Muscle of leg (tissue), 16 donors: ENCODE measurements at places on chromosomes 1 and 21. TPM values are rescaled to one million over a fixed set of nuclear protein-coding genes. Genes with fewer than 3 reads are reported as not detected.
A peak's percentile ranks its signal among the peaks of the same experiment; 100 is the strongest.

GRCh38 chr1:204941421-204942338 is 71.0 kb downstream of the NFASC start:
- no peak overlapping the region for H3K4me3 ChIP-seq
- no peaks in the 10 kb centered on the region for H3K36me3 ChIP-seq
- no peak overlapping the region for H3K27ac ChIP-seq
- peaks cover 11% of the 10 kb centered on the region for H3K27me3 ChIP-seq
- H3K4me1 ChIP-seq: no peaks in the 10 kb centered on the region

- H3K27ac ChIP-seq: no peak overlapping the region
- peaks cover 2% of the 10 kb centered on the region for H3K27me3 ChIP-seq
- peaks cover 5% of the 10 kb centered on the region for H3K4me1 ChIP-seq
- no peak for DNase-seq
These were observed 5.2 kb upstream of the TARBP1 start for GRCh38 chr1:234484218-234484617.

GRCh38 chr1:27588256-27589232 is 15.4 kb downstream of the AHDC1 start:
- H3K27ac ChIP-seq: peak overlapping the region; percentile 66
- no peak for DNase-seq
- peaks cover 71% of the 10 kb centered on the region for H3K4me1 ChIP-seq
- H3K27me3 ChIP-seq: no peaks in the 10 kb centered on the region
- H3K4me3 ChIP-seq: no peak overlapping the region
- peaks cover 67% of the 10 kb centered on the region for H3K36me3 ChIP-seq

The UBL4B gene
- polyA plus RNA-seq: not detected

DNA sequence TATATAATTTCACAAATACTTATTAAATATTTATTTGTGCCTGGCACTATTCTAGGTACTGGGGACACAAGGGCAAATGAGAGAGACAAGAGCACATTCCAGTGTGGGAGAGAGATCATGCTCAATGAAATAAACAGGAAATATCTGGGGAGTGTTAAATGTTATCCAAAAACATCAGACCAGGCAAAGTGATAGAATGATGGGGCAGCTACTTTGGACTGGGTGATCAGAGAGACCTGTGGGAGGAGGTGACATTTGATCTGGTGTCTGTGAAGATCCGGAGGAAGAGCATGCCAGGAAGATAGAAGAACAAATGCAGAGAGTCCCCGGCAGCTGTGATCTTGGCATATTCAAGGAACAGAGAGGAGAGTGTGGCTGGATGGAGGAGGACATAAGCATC is 27.5 kb upstream of the GNG12 start:
- no peak overlapping the region for H3K4me3 ChIP-seq
- no peaks in the 10 kb centered on the region for H3K27me3 ChIP-seq
- no peaks in the 10 kb centered on the region for H3K36me3 ChIP-seq
- H3K4me1 ChIP-seq: no peaks in the 10 kb centered on the region

- peaks cover 9% of the 10 kb centered on the region for H3K4me1 ChIP-seq
- H3K4me3 ChIP-seq: no peak overlapping the region
- no peak for DNase-seq
- H3K27ac ChIP-seq: no peak overlapping the region
- no peaks in the 10 kb centered on the region for H3K27me3 ChIP-seq
These were observed 42.7 kb downstream of the FAAP20 start for GRCh38 chr1:2151911-2152310.

DNA sequence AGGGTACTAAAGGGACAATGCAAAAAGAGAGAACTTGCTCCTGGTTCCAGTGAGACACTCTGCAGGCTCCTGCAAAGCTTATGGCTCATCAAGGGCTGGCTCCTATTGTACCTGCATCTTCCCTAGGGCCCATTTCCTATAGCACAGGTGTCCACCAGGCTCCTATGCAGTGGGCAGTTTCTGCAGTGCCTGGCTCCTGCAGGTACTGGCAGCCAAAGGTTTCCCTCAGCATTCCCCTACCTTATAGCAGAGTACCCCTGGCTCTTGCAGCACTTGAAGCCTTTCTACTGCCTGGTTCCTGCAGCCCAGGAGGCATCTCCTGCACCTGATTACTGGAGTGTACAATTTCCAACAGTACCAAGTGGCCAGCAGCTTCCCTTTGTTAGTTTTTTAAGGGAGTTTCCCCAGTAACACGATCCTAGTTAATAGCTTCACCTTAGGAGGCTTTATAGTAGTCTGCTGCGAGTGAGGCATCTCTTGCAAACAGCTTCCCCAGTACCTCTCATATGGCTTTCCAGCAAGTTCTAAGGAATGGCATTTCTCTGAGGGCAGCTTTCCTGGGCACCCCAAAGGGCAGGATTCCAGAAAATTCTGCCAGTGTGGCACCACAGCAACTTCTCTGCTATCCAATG is 141.7 kb downstream of the DENND1B start:
- no peak for DNase-seq
- H3K27me3 ChIP-seq: no peaks in the 10 kb centered on the region
- H3K27ac ChIP-seq: no peak overlapping the region
- no peaks in the 10 kb centered on the region for H3K36me3 ChIP-seq
- H3K4me3 ChIP-seq: no peak overlapping the region

DNA sequence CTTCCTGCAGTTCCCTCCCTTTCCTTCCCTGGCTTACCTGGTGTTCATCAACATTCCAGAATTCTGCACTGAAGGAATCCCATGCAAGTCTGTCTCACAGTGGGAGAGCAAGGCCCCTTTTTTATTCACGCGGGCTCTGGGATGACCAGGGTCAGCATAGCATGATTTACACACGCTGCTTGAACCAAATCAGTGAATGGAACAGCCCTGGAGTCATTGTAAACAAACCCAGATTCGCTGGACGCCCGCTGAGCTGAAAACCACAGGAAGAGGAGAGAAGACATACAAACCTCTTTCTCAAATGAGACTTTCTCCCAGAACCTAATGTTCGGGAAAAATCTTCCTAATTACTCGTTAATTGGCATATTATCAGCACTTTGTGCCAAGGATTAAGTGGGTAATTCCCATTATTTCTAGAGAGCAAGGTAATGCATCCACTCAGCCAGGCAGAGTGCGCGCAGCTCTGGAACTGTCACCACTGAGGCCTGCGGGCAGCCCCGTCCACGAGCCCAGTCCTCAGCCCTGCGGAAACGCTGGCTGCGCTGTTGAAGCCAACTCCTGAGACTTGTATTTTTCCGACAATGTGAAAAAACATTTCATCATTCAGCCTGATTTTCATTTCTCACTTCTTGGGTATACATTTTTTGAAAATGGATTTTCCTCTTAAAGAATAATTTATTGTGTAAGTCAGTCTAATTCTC is 140.0 kb downstream of the ETS2 start:
- H3K27me3 ChIP-seq: no peaks in the 10 kb centered on the region
- DNase-seq: no peak
- no peaks in the 10 kb centered on the region for H3K4me1 ChIP-seq
- H3K4me3 ChIP-seq: no peak overlapping the region
- no peaks in the 10 kb centered on the region for H3K36me3 ChIP-seq
